Ovary (tissue), 10 donors: ENCODE measurements at places on chromosomes 13 and 19.

DNA sequence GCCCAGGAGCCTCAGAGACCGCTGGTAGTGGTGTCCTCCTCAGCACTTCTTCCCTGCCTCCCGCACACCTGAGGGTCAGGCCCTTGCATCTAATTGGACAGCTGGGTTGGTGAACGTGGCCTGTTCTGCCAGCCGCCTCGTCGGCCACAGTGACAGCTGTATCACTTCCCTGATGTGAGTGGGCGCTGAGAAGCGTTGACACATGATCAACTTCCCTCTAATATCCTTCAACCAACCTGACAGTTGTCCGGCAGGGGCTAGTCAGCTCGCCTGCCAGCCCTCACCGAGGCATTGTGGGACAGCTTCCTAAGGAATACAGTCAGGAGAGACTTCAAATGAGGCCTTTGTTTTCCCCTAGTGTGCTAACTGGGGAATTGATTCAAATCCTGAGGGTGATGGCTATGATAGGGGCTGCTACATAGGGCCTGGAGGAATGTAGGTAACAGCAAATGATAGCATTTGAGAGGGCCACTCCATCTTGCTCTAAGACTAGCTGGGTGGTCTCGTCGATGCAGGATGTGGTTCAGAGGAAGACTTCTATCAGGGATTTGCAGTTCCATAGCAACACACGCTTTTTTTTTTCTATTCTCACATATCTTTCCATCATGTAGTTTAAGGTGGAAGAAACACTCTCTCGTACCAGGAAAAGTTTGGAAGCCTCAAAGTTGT, 230.8 kb downstream of the TSHZ3 start:
- DNase-seq, result no peak

DNA sequence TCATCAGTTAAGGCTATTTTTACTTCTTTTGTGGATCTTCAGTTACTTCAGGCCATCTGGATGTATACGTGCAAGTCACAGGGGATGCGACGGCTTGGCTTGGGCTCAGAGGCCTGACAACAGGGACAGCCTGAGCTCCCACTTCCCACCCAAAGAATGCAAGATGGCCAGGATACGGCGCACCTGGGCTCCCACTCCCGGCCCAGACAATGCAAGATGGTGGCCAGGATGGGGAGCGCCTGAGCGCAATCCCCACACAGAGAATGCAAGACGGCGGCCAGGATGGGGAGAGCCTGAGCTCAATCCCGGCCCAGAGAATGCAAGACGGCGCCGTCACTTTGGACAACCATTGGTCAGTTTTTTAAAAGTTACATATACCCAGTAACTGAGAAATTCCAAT, 25.3 kb upstream of the MIER2 start:
- DNase-seq, result no peak

GRCh38 chr19:6590258-6590826, 608 bp downstream of the CD70 start:
- DNase-seq, result no peak

DNA sequence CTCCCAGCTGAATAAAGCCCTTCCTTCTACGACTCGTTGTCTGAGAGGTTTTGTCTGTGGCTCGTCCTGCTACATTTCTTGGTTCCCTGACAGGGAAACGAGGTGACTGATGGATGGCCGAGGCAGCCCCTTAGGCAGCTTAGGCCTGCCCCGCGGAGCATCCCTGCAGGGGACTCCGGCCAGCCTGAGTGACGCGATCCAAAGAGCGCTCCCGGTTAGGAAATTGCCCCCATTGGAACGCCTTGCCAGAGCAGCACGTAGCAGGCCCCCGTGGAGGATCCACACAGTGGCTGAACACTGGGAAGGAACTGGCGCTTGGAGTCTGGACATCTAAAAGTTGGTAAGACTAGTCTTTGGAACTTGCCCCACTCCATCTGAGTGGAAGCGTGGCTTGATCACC, 296.8 kb upstream of the SGCG start:
- no peak for DNase-seq

DNA sequence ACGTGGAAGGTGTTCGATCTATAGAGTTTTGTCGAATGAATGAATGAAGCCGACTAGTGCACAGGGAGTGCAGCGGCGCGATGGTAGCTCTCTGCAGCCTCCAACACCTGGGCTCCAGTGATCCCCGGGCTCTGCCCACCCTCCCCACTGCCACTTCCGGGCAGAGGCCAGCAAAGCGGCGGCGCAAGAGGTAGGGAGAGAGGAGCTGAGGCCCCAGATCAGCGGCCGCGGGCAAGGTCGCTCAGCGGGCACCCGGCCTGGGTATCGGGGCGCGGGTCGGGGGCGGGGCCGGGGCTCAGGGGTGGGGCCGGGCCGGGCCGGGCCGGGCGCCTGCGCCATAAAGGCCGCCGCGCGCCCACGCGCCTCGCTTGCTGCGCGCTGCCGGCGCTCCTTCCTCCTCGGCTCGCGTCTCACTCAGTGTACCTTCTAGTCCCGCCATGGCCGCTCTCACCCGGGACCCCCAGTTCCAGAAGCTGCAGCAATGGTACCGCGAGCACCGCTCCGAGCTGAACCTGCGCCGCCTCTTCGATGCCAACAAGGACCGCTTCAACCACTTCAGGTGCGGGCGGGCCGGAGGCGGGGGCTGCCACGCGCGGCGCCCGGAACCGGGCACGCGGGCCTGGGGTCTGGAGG, at the start of gene GPI:
GPI (plus strand) TSS at position 367 of the 633 bp plus-strand sequence; CDS start at position 438, 71 bp downstream.
- peak; percentile 66 for DNase-seq

GRCh38 chr13:77353995-77354394, 27.1 kb upstream of the MYCBP2 start:
- DNase-seq, result no peak

- DNase-seq, result no peak
Measured at GRCh38 chr13:47459512-47459911, 541.6 kb downstream of the SUCLA2 start.

DNA sequence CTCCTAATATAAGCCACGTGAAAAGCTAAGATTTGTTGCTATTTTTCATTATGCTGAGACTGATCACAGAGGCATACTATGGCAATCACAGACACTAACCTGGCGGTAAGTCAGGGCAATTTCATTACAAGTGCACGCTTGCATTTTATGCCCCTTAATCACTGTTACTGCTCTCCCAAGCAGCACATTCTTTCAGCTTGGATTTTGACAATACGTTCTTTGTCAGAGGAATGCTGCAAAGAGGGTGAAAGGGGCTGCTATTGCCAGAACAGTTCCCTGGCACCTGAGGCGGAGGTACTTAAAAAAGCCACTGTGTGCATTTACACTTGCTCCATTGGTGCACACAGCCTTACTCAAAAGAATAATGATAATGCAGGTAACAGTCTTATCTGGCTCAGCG, 346.6 kb downstream of the RFC3 start:
- no peak for DNase-seq

DNA sequence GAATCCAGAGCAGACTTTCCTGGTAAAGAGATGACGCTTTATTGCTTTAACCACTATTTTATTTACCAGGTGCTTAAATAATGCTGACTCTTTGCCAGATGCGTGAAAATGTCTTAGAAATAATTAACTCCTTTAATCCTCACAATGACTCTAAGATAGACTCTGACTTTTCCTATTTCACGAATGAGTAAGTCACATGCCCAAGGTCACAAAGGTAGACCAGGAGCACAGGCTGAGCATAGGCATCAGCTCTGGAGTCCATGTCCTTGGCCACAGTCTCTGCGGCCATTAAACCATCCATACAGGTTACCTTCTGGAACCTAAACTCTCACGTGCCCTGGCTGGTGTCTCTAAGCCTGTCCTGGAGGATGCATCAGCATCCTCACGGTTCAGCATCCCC, 87.3 kb downstream of the ERCC5 start:
- no peak for DNase-seq
